ENCODE measurements at places on chromosomes 7 and 10.
A peak's percentile ranks its signal among the peaks of the same experiment; 100 is the strongest.

DNA sequence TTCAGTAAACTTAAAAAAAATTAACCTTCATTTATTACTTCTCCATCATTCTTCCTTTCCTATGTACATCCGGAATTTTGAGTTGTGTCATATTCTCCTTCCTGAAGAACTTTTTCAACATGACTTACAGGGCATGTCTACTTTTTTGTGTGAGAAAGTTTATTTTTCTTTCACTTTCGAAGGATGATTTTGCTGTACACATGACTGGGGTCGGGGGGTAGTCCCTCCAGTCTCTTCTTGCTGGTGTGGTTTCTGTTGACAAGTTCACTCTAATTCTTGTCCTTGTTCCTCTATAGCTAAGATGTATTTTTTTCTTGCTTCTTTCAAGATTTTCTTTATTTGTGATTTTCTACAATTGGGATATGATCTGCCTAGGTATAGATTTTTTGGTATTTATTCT is 55.8 kb downstream of the INPP5A start:
- no peak for DNase-seq

DNA sequence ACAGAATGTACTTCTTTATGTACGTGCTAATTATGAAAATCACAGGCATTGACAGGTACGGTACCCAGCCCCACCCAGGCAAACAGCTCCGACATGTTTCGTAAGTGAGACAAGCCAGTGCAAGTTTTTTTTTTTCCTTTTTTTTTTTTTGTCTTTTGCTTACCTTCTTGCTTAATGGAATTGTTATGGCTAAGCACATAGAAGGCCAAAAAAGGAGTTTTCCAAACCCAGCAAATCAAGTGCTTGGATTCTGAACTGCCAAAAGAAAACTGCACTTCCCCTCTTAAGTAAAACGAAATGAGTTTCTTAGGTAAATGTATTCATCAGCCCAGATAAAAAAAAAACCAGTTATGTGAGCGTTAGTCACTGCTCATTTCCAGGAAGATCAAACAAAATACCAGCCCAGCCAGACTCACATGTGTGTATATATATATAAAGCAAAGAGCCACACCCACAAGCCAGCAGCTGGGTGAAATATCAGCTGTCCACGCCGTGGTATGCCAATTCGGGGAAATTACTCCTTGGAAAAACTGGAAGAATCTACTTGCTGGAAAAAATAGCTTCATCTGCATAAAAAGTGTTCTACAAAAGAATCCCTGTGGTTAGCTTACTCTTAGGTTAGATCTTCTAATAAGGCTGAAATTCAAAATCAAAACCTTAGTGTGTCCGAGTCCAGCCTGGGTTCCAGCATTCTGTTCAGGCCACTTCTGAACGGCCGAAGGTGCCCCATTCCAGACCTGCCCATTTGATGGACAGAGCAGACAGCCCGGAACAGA is 8.0 kb downstream of the KLF6 start:
- DNase-seq, result peak; percentile 91

GRCh38 chr7:40298421-40298820 is 163.6 kb downstream of the SUGCT start:
- peak; percentile 49 for DNase-seq

DNA sequence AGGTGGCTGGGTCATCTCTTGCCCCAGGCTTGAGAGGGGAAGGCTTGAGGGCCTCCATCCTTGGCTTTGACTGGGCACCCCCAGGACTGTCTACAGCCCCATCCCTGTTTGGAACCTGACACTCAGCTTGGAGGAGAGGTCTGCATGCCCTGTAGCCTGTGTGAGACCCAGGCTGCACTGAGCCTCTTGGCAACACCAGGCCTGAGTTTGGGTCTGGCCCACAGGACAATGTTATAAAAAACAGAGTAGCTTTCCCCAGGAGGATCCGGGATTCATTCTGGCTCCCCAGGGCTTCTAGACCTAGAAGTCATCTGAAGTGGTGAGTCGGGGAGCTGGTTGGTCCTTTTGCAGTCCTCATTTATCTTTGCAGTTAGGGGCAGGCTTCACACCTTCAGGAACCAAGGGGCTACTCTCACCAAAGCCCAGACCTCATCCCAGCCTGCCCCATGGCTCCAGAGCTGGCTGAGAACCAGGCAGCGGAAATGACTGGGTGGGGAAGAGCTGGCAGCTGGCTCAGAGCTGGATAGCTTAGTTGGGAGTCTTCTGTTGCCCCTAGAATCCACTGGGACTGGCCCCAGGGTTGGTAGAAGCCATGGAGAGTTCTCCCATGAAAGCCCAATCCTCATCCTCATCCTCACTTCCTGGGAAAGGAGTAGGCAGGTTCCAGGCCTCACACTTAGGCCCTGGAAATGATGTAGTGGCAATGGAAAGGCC is 68.8 kb downstream of the ADCYAP1R1 start:
- no peak for DNase-seq

GRCh38 chr7:122616951-122617350 is 82.0 kb downstream of the RNF133 start:
- DNase-seq, result no peak

- DNase-seq, result peak; percentile 57
Observed at GRCh38 chr7:47179812-47180515, 401.9 kb downstream of the TNS3 start.

GRCh38 chr7:97512441-97513207 is 219.3 kb upstream of the TAC1 start:
- no peak for DNase-seq

DNA sequence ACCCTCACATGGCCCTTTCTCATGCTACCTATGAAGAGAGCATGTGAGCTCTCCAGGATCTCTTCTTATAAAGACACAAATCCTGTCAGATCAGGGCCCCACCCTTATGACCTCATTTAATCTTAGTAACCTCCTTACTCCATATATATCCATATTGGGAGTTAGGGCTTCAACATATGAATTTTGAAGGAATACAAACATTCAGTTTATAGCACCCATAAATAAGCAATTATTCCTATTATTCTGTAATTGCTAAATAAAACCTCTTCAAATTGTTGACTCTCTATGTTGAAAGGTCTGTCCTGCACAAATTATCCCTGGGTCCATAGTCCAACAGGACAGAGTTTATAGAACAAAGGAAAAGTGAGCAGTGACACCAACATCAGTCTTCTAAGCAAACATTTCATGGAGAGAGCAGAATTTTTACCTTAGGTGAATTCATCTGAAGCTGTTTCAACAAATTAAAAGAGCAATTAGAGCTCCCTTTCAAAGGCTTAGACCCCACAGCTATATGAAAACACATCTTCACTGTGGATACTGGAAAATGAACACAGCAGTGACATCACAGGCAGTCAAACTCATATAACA is 12.2 kb downstream of the DOCK4 start:
- no peak for DNase-seq

DNA sequence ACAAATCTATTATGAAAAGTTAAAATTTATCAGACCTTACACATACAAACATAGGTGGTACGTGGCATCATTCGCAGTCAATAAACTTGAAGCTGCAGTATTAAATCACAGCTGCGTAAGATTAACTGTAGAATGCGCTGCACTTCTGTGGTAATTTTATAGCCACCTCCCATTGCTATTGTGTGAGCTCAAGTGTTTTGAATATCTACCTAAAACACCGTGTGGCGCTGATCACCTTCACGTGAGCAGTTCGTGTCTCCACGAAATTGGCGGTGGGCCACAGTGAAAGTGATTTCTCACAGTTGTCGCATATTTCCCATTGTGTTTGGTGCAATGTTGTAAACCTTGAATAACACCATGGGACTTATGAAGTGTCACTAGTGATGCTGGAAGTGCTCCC is 102.8 kb downstream of the PLPP4 start:
- no peak for DNase-seq

- DNase-seq, result no peak
Observed at GRCh38 chr7:124429923-124430322, 335.7 kb downstream of the GPR37 start.

DNA sequence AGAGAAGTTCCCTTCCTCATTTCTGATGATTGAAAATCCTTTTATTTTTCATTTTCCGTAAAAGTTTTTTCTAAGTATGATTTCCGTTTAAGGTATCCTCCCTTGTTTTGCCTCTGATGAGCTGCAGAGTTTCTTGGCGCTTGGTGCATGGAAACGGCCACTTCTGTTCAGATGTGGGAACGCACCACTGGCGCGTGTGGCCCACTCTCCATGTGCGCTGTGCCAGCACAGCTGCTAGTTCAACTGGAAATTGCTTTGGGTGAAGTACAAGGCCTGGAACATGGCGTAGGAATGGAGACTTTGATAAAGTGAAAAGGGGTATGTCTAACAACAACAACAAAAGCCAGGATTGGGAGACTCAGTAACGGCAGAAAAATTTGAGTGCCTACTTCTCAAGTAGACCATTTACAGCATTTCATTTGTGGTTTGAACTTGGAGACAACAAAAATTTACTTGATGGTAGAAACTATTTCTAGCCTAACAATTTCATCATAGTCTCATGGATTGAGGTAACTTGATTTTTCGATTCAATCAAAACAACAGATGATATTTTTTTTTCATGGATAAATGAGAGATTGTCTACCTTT is 364.2 kb downstream of the SUGCT start:
- no peak for DNase-seq

DNA sequence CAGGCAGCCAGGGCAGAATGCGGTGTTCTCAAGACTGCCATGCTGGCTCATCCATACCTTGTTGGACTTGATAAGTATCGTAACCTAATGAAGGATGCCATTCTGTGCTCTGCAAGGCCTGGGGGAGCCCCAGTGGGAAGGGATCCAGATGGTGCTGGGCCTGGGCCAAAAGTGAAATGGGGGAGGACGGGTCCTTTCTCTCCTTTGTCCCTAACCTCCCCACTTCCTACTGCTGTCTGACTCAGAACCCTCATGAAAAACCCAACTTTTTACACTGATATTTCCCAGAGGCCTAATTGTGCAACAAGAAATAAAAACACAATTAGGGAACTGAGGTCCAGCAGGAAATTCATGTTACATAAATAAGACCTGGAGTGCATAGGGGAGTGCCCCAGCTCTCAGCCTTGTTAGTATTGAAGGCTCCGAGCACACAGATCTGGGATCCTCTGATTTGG is 193.7 kb upstream of the SVIL start:
- peak; percentile 38 for DNase-seq

DNA sequence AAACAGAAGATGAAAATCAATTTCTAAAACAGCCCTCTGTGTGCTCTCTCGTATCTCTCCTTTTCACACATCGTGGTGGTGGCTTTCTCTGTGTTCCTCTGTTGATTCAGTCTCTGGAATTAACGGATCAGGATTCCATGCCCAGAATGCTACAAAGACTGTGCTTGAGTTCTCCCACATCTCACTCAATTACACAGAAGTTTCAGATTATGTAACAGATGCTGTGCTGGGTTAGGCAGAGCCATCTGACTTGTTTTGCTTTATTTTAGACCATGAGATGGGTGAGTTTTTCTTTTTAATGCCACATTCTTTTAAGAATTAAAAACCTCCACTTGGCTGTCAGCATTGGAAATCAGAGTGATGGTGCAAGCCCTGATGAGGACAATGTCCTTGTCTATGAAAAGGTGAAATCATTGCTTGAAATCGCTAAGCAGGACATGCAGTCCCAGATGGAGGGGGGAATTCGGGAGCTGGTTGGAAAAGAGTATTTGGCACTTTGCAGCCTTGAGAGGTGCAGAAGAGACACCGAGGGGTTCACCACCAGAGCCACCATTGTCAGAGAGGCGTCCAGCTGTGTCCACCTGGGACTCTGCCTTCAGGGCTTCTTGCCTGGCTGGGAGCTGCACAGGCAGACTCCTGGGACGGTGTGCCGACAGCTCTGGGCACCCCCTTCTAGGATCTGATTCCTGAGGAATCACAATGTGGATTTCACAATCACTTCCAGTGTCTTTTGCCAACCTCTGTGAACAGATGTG is 80.4 kb downstream of the EGFR start:
- DNase-seq, result peak; percentile 66

- DNase-seq, result no peak
Observed at GRCh38 chr7:96901822-96902445, 103.4 kb upstream of the DLX6 start.

GRCh38 chr10:110629680-110630191 is 14.4 kb upstream of the RBM20 start:
- DNase-seq, result no peak

- no peak for DNase-seq
Observed at GRCh38 chr7:155545348-155545747, 1.0 kb downstream of the CNPY1 start.
